ENCODE measurements at places on chromosomes 4 and X.

- no peak for DNase-seq
Measured at GRCh38 chrX:48936429-48937053, 17.7 kb upstream of the PIM2 start.

- no peak for DNase-seq
Measured at GRCh38 chr4:22237846-22238494, 277.9 kb downstream of the ADGRA3 start.

GRCh38 chrX:37896511-37896890 is 49.1 kb upstream of the DYNLT3 start:
- DNase-seq = no peak

DNA sequence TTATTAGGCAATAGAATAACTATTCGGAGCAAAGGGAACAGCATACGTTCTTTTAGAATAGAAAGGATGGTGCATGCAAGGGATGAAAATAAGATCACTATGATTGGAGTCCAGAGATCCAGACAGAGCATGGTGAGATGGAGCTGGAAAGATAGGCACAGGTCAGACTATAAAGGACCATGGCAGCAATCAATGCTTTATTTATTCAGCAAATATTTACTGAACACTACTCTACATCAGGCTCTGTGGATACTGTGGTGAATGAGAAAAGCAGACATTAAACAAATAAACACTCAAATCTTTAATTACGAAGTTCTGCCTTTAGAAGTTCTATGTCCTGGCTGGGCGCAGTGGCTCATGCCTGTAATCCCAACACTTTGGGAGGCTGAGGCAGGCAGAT is 44.7 kb upstream of the ACSL4 start:
- no peak for DNase-seq

DNA sequence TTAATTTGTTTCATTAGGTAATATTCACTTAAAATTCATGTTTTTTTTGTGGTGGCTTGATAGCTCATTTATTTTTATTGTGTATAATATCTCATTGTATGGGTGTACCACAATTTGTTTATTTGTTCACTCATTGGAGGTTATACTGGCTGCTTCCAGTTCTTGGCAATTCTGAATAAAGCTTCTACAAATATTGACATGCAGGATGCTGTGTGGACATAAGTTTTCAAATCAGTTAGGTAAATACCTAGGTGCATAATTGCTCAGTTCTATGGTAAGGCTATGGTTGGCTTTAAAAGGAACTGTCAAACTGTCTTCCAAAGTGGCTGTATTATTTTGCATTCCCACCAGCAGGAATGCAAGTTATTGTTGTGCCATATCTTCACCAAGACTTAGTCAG is 504.5 kb upstream of the GALNTL6 start:
- DNase-seq = no peak

GRCh38 chrX:130878350-130879341 is 24.4 kb downstream of the ENOX2 start:
- peak; percentile 91 for DNase-seq

- peak; percentile 8 for DNase-seq
Measured at GRCh38 chr4:18847249-18847890, 825.8 kb upstream of the LCORL start.

DNA sequence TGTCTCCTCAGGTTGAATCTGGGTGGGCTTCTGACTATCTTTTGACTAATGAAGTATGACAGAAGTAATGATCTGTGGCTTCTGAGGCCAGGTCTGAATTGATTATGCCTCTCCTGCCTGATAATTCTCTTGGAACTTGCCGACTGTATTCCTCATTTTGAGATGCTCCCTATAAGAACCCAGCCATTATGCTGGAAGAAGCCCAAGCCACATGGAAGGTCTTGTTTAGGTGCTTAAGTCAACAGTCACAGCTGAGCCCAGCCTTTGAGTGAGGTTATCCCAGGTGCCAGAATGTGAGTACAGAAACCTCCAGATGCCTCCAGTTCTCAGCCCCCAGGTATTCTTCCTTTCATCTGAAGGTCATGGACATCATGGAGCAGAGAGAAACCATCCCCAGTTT is 456.6 kb downstream of the IL15 start:
- DNase-seq = peak; percentile 25

DNA sequence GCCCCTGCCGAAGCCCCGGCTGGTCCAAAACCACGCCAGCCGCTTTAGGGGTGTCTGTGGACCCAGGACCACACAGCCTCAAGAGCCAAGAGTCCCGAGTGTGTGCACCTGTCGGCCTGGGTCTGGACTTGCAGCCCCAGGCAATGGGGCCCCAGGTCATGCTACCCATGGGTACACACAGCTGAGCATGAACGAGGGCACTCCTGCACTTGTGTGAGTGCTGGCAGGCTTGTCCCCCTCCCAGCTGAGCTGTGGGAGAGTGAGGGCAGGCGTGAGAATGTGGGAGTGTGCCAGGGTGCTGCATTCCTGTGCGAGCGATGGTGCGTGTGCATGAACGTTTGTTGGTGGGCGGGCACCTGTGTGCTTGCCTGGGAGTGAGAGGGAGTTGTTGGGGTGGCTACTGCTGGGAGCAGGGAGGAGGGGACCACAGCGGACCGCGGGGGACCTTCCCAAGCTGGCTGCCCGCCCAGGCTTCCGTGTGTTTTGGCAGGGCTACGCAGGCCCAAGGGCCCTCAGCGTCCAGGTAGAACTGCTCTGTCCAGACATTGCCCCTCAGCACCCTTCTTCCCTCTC is 30.8 kb downstream of the BLOC1S4 start:
- DNase-seq = no peak

- DNase-seq = peak; percentile 54
Measured at GRCh38 chr4:79597266-79597665, 189.2 kb upstream of the GK2 start.

DNA sequence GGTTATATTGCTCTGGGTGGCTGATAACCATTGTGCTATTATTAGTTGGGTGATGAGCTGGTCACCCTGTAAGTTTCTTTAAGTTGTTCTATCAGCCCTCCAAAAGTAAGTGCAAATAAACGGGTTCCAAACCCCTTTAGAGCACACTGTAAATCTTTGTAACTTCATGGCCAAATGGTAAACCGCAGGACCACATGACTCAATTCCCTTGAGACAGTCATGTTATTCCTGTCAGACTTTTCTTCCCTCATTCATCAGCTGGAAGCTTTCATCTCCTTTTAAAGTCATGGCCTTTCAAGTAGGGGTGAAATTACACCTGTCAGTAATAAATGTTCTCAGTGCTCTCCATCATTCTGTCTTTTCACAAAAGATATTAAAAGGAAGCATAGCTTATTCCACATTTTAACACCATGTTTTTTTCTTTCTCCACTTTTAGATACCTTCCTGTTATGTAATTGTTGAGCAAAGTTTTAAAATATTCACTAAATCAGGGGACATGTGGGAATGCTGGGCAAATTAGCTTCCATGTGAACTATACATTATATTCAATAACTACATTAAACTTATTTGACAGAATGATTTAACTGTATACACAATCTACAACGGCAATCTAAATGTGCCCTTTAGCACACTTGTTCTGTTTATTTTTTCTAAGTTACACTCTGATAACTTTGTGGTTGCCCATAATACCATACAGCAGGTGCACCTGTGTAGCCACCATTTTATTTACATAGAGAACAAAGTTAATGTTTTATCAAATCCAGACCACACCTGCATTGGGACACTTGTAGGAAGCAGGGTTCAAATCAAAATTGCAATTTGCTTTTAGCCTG is 275.5 kb downstream of the CFAP299 start:
- peak; percentile 52 for DNase-seq

- no peak for DNase-seq
Measured at GRCh38 chr4:105943234-105943633, 48.0 kb downstream of the NPNT start.

GRCh38 chr4:152372444-152372843 is 163.4 kb downstream of the FBXW7 start:
- DNase-seq = no peak

DNA sequence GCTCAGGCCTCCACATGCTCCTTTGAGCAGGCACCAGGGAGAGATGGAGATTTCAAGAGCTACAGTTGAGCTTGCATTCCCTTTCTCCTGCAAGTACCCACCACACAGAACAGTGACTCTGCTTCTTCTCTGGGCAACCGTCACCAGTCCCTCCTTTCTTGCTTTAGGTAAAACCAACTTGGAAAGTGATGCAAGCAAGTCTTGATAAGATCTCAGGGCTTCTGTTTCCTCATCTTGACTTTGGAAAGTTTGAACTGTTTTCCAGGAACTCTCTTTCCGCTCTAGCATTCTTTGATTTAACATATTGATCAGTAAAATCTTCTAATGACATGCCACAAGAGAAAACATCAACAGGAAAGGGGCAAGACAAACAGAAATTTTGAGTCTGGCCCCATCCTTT is 73.7 kb downstream of the USP46 start:
- no peak for DNase-seq
